ENCODE measurements at places on chromosomes 5 and 9. TPM values are rescaled to one million over a fixed set of nuclear protein-coding genes. Genes with fewer than 3 reads are reported as not detected.

The GAS1 gene
- 0.12 TPM for total RNA-seq

DNA sequence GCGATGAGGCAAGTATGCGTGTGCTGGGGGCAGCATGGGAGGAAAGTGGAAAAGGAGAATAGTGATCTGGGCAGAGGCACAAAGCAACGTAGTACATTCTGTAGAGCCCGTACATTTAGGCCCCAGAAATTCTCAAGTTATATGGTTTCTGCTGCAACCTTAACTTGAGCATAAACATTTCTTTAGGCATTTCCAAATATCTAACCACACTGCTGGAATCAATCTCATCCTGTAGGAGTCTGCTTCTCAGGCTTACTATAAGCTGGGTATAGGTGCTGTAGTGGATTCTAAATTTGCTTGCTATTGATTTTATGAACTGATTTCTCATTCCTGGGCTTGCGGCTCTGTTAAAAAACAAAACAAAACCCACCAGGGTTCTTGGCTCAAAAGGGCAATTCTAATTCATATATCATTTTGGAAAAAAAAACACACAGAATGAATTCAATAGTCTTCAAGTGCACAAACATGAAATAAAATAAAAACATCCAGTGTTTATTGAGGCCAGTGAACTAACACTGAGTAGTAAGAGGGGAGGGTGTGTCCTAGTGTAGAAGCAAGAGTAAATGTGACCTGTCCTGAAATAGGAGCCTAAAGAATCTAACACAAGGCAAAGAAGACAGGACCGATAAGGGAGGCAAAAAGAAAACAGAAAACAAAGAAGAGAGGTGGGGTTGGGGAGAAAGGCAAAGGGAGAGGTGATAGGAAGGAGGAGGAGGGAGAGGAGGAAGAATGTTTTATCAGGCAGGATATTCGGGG, 145.5 kb upstream of the LHFPL2 start:
- DNase-seq, result no peak

DNA sequence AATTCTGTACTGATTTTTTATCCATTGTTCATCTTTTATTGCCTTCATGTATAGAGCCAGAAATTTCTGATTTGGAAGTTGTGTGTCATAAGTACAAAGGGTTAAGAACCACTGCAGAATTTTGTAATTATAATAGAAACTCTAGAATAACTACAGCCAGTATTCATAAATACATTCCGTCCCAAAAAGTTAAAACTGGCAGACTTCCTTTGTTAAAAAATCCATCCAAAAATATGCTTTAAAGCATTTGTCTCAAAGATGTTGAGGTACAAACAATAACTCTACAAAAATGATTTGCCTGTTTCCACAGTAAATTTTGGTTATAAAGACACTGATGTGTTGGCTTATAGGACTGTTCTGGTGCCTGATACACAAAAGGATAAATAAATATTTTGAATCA, 436.6 kb downstream of the DTWD2 start:
- DNase-seq, result no peak

DNA sequence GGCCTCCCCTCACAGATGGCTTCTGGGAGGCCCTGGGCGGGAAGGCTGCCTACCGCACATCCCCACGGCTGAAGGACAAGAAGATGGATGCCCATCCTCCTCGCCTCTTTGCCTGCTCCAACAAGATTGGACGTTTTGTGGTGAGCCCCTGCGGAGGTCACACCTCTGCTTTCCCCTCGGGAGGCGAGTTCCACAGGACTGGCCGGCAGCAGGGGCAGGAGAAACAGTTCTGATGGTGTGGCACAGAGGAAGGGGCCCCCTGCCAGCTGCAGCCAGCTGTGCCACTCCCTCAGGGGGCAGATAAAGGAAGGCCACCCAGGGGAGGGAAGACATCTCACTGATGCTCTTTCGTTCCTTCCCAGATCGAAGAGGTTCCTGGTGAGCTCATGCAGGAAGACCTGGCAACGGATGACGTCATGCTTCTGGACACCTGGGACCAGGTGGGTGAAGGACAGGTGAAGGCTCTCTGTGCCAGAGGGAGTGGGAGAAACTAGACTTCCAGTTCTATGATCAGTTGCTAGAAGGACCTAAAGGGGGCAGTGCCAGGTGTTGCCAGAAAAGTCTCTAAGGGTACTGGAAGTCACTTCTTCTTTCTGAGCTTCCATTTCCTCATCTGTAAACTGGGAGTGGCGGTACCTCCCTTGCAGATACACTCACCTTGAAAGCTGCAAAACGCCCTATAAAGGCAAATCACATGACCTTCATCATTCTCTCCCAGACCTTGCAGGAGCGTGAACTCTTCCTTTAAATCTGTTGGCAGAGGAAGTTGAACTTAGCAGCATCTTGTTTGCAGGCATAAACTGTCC, 41.0 kb downstream of the STOM start:
- DNase-seq, result no peak

- DNase-seq, result no peak
These were observed 18.8 kb upstream of the RGS3 start for GRCh38 chr9:113444736-113445135.

DNA sequence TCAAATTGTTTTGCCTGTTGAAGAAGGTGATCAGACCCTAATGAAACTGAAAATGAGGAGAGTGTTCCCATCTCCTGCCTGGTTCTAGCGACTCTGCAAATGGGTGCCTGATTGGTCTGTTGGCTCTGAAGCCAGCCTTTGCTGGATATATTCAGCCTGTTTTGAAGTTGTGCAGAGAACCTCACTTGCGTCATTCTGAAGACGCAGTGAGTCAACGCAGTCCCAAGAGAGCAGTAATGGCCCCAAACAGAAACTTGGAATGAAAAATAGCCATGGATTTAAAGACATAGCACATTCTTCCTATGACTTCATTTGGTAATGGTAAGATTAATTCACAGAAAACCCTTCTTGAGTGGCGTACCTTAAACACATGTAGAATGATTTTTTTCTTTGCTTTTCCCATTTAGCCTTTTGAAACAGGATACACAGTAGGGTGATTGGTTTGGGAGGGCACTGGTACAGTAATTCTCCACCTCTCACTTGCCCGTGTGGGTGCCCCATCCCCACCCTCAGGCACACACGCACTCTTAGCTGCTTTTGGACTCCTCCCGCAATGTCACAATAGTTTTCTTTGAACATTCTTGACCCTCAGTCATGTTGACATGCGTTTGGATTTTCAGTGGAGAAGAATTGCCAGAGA, 54.1 kb upstream of the ABL1 start:
- no peak for DNase-seq

- no peak for DNase-seq
These were observed 63.2 kb upstream of the FSTL4 start for GRCh38 chr5:133675376-133676154.

DNA sequence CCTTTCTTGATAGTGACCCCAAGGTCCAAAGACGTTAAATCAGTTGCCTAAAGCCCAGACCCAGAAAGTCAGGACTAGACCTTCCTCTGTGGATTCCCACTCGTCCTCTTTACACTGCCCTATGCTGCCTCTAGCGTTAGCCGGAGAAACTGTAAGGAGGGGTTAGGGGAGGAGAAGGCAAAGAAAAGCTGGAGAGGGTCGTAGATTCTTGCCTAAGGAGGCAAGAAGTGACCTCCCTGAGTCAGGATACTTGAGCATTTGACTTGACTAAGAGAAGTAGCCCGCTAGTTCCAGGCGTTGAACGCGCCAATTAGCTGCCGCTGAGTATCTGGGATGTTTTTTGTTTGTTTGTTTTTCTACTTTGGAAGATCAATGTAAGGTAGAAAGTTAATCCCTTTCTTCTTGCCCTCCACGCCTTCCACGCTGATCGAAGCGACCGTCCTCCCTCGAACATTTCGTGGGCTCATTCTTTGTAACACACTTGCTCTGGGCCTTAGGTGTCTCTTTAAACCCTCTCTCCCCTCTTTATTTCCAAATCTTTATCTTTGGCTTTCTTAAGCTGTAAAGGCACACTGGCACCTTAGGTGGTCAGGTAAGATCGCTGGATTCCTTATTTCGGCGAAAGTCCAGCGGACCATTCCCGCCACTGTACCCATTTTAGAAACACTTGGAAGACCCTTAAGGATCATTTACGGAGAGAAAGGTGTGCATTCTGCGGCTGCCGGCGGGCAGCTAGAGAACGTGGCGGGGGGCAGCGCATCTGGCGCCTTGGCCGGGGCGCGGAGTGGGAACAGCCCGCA, 5.1 kb upstream of the RGMB start:
- DNase-seq, result peak; percentile 6

The EQTN gene
- total RNA-seq, result not detected

- no peak for DNase-seq
These were observed 590.5 kb downstream of the CSNK1G3 start for GRCh38 chr5:124102486-124102885.

The PCDHGA1 gene
- total RNA-seq, result 0.10 TPM

GRCh38 chr9:974031-974995, 2.1 kb upstream of the DMRT3 start:
- DNase-seq, result no peak

DNA sequence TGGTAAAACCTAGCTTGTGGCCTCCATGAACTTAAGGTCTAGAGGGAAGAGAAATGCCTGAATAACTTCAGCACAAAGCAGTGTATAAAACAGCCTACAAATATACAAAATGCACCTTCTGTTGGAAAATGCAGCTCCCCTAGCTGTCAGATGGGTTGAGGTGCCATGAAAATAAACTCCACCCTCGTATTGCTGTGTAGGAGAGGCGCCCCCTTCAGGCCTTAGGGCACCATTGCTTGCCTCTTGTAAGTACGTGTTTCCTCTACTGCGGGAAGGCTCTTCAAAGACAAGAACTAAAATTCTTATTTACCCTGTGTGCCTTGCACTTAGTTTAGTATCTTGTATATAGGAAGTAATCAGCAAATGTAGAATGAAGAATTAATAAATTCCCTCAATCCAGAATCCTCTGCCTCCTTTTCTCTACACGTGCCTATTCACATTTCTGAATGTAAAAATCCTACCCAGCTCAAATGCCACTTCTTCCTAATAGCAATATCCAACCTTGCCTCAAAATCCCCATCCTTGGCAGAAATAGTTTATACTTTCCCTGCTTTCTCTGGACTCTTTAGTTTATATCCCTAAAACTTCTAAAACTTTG, 393.7 kb upstream of the PDE4D start:
- no peak for DNase-seq

GRCh38 chr9:38117651-38118050, 48.6 kb upstream of the SHB start:
- DNase-seq, result no peak

GRCh38 chr5:27316271-27316650, 277.9 kb upstream of the CDH9 start:
- DNase-seq, result no peak

Measured in activated T-helper 1 cell treated with anti-CD3 and anti-CD28 coated beads, Interleukin-12 subunit alpha, Interleukin-12 subunit beta, Interleukin-2, Interleukin-4 antibody, amounts not matched to agents 30 ng/mL and 10 ng/mL and 1 ng/mL, durations not matched to agents 14 hours and 24 hours and 36 hours (primary cell).